ENCODE measurements at places on chromosomes 11 and 22.

GRCh38 chr22:31841078-31841827 is 87.4 kb downstream of the DEPDC5 start:
- no peak for DNase-seq

GRCh38 chr22:39415506-39415905 is 15.9 kb downstream of the TAB1 start:
- no peak for DNase-seq

DNA sequence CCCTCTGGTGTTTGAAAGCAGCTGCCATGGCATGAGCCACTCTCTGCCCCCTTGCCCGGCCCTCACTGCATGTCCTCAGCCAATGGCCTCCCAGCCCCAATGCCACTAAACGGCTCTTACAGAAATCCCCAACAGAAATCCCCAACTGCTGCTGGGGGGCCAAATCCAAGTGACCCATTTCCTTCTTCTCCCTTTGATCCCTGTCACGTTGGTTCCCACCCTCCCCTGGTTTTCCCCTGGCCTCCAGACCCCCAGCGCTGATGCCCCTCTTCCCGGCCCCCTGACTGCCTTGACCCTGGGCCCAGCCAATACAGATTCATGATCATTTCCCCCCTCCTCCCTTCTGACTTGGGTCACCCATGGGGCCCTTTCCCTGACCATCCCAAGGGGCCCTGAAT is 30.9 kb downstream of the IGLL1 start:
- DNase-seq, result no peak

DNA sequence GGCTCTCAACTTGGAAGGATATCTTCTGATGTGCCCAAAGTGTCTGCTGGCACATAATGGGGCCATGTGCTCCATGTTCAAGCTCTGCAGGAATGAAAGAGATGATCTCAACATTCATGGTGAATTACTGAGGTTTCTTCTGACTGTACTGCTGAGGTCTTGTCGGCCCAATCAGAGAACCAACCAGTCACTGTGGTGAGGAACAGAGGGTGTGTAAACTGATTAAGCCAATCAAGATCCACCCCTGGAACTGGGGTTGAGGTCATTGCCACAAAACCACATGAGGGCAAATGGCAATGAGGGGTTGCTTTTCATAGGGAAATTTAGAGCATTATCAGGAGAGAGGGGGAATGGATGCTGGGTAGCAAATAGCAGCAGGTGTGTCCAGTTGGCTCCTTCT is 152.3 kb upstream of the RAG2 start:
- no peak for DNase-seq

DNA sequence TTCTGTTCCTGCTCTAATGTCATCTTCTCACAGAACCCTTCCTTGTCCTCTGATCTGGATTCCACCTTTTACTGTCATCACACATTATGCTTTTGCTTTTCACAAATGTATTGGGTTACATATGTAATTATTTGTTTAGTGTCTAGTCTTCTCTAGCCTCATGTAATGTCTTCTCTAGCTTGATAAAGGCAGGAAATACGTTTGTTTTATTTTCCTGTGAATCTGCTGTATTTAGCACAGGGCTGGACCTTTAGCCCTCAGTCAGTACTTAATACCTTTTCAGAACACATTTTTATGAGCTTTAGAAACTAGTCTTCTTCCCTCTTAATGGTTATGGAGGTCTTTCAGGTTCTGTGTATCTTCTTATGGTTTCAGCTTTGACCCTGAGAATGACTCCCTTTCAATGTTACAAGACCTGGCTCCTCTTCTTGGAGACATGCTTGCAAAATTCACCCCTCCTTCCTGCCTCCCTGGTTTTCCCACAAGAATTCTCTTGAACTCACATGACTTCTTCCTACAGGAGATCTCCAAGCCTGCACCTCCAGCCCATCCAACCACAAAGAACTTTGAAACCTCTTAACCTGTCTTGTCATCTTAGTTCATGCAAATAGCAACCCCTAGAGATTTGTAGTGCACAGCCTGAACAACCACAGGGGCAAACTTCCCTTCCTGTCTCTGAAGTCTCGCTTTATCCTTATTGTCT is 132.7 kb upstream of the DDI1 start:
- DNase-seq, result no peak

DNA sequence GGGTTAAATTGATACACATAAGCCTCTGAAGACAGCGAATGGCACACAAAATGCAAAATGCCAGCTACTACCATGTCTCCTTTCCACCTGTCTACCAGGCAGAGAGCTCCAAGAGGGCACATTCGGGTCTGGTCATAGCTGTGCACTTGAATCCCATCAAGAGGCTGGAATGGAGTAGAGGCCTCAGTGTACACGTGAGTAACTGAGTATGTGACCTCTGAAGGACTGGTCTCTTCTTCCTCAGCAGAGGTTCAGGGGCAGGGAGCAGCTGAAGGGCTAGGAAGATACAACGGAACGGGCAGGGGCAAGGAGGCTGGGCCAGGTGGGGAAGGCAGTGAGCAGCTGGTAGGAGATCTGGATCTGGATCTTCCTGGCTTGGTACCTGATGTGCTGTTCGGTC is 56.3 kb upstream of the PHOX2A start:
- no peak for DNase-seq

GRCh38 chr11:86360775-86361395 is 13.8 kb upstream of the CCDC81 start:
- peak; percentile 22 for DNase-seq

DNA sequence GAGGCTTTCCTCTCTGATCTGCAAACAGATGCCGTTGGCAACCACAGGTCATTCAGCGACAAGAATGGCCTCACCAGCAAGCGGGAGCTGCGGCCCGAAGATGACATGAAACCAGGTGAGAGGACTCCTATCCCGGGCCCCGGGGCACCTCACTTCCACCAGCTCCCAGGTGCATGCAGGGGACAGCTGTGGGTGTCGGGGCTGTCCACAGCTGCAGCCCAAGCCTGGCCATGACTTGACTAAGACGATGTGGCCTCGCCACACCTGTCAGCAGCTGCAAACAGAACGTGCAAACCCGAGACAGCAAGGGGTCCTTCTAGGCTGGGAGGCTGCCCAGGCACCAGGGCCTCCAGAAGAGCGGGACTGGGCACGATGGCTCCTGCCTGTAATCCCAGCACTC is 3.6 kb downstream of the GAL start:
- no peak for DNase-seq

GRCh38 chr11:12111549-12112520 is 1.4 kb downstream of the MICAL2 start:
- no peak for DNase-seq

GRCh38 chr22:35506259-35506570 is 34.4 kb upstream of the RASD2 start:
- no peak for DNase-seq

- DNase-seq, result no peak
Measured at GRCh38 chr22:40504285-40505249, 132.0 kb downstream of the MRTFA start.

GRCh38 chr11:119445850-119446249 is 22.9 kb upstream of the THY1 start:
- DNase-seq, result no peak

GRCh38 chr22:37039466-37039865 is 12.1 kb upstream of the KCTD17 start:
- DNase-seq, result no peak

DNA sequence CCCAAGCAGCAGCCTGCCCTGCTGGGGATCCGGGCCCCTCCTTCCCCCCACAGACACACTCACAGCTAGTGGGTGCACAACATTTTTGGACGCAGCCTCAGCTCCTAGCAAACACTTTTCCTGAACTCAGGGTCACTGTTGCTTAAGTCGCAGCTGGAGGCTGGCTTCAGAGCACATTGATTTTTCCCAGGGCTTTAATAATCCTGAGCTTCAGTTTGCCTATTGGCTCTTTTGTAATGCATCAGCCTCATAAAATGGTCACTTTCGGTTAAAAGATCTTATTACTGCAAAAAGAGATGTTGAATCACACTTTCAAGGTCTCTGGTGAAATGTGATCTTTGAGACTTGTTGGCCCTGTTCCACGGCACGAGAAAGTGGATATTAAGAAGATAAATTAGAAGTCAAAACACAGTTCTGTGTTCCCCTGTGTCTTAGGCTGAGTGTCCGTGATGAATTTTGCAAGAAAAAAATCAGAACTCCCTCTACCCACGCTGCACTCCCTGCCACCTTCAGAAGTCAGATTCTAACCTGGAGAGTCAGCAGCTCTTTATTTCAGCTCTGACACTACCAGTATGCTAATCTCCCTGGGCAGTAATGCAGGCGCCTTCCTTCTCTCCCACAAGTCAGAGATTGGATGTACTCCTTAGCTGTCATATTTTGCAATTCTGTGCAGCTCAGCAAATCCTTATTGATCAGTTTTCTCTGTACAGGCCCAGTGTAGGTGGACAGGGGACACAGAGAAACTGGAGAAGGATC is 158.2 kb upstream of the E2F8 start:
- DNase-seq, result no peak

GRCh38 chr11:106231591-106231990 is 154.1 kb downstream of the AASDHPPT start:
- no peak for DNase-seq

DNA sequence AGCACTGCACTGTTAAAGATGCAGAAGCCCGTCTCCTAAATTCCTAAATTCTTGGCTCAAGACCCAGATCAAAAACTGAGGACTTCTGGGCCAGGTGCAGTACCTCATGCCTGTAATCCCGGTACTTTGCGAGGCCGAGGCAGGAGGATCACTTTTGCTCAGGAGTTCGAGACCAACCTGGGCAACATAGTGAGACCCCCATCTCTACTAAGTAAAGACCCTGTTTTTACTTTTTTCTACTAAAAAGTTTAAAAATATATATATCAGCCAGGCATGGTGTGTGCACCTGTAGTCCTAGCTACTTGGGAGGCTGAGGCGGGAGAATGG is 29.7 kb downstream of the PDGFB start:
- DNase-seq, result no peak

DNA sequence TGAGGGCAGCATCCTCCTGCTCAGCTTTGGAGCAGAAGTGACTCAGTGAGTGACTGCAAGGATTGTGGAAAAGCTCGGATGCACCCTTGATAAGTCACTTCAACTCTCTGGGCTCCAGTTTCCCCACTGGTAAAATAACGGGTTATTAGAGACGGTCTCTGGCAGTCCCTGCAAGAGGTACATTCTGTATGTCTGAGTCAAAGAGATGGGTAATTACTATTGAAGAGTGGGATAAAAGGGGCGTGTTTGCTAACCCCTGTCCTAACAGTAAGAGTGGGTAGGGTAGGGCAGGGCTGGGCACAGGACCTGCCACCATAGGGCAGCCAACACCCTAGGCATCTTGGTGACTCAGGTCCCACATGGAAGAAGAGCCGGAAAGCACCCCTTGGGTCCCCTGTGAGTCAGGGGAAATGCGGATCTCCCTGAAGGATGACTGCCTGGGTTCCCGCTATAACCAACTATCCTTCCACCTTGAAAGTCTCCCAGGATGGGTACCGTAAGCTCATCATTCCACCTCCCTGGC is 7.3 kb upstream of the AHNAK start:
- peak; percentile 68 for DNase-seq

DNA sequence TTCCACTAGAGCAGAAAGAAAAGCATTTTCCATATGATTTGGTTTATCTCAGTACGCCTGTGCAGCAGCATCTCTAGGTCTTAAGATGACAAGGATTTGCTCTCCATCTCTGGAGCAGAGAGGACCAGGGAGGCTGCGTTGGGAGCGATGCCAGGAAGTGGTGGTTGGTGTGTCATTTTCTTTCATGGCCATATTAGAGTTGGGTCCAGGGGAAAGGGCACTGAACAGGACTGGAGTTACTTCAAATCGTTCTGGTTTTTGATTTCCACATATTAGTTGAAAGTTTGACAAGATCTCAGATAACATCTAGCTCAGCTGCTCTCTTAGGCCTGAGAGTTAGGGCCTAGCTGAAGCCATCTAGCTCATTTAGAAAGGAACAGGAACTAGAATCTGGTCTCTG is 157.7 kb downstream of the ADAMTS15 start:
- DNase-seq, result no peak

DNA sequence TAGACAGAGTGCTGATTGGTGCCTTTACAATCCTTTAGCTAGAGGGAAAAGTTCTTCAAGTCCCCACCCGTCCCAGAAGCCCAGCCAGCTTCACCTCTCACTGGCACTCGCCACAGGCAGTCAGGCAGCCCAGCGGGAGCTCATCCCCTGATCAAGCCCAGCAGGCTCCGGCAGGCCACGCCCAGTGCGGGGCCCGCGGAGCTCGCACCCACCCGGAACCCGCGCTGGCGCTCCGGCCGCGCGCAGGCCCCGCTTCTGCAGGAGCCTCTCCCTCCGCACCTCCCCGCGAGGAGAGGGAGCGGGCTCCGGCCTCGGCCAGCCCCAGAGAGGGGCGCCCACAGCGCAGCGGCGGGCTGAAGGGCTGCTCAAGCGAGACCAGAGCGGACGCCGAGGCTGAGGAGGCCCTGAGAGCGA is 202.4 kb upstream of the PDGFD start:
- no peak for DNase-seq

- DNase-seq, result no peak
Measured at GRCh38 chr22:49155770-49156580, 671.7 kb downstream of the BRD1 start.

GRCh38 chr11:843086-843734 is 558 bp downstream of the TSPAN4 start:
- DNase-seq, result no peak

- DNase-seq, result no peak
Measured at GRCh38 chr11:33672273-33672672, 28.4 kb downstream of the C11orf91 start.

DNA sequence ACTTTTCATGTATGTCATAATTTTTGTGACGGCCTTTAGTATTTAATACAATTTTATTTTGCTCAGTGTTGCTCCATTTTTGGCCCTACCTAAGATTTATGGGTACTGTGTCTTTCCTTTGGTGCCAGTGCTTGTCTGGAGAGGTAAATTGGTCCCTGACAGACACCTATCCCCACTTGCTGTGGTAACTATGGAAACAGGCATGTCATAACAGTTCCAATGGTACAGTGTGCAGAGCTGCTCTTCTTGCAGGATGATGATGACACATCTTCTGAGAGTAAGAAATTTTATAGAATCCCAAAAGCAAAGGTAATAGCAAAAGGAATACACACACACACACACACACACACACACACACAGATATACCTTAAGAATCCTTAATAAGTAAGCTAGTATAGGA is 118.5 kb downstream of the ELP4 start:
- no peak for DNase-seq

DNA sequence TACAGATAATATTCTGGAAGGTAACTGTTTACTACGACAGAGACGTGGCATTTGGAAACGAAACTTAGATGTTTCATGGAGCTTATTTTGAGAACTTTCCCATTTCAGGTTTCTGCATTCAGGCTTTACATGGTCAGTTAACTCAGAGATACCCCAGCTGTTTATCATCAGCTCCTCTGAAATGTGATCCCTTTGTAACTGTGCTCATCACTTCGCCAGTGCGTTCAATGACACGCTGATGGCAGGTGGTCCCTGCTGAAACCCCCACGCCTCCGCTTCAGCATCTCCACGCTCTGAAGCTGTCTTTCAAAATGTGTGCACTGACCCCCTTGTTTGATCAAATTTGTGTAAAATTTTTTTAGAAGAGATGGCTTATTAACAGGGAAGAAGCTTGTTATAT is 30.5 kb downstream of the ALG12 start:
- no peak for DNase-seq

Measured in non-pigmented ciliary epithelial cell (primary cell).